OCI-LY7 (cell line): ENCODE measurements at places on chromosomes 4 and X. TPM values are rescaled to one million over a fixed set of nuclear protein-coding genes. Genes with fewer than 3 reads are reported as not detected.

The DMRTC1B gene
- total RNA-seq, result not detected in 2 replicates

DNA sequence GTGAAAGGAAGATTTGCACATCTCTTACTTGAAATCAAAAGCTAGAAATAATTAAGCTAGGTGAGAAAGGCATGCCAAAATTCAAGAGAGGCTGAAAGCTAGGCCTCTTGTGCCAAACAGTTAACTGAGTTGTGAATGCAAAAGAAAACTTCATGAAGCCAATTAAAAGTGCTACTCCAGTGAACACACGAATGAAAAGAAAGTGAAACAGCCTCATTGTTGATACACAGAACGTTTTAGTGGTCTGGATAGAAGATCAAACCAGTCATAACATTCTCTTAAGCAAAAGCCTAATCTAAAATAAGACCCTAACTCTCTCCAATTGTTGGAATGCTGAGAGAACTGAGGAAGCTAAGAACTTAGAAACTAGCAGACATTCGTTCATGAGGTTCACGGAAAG lies 122.3 kb downstream of the UNC5C start:
- DNase-seq, result no peak

DNA sequence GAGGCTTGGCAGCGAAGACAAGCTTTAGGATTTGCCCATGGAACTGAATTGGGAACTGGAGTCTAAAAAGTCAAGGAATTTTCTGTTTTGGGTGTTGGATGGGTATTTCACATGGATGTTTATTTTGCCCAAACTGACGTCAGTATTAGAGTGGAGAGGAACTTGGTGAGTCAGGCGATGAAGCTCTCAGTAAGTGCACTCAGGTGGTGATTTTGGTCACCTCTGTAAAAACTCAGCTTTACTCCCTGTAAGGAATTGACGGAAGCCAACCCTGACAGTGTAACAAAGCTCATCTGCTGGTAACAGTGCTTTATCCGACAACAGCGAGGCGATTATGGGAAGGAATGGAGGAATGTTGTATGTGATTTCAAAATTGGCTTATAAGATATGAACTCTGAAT lies 77.0 kb upstream of the PGRMC2 start:
- DNase-seq, result no peak

- DNase-seq, result peak; percentile 30
Observed at GRCh38 chr4:15238720-15239119, 189.1 kb upstream of the C1QTNF7 start.

The IQSEC2 gene
- not detected in 2 replicates for total RNA-seq

DNA sequence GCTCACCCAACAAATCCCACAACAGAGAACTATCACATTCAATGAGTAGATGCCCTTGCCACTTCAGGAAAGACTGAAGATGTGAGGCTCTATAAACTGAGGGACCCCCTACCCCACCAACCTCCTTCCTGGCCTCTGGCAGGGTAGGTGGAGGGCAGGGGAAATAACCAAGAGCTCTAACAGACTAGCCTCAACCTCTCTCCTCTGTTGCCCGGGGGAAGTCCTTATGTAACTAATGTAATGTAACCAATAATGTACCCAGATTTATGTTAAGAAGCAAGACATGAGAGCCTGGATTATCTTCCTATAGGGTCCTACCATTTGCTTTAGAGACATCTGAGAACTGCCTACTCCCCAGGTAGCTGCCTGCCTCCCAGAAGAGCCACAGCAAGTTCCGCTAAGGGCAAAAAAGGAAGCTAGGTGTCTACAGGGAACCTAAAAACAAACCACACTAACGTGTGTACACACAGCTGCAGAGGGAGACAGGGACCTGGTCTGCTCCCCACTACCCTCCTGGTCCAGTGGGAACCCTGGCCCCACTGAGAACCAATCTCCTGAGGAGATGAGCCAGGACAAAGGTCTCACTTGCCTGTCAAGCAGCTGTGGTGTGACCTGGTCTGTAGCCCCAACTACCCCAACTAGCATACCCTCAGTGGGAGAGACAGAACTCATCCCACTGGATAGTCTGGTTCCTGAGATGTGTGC lies 17.7 kb downstream of the OTUD5 start:
- DNase-seq, result peak; percentile 74

DNA sequence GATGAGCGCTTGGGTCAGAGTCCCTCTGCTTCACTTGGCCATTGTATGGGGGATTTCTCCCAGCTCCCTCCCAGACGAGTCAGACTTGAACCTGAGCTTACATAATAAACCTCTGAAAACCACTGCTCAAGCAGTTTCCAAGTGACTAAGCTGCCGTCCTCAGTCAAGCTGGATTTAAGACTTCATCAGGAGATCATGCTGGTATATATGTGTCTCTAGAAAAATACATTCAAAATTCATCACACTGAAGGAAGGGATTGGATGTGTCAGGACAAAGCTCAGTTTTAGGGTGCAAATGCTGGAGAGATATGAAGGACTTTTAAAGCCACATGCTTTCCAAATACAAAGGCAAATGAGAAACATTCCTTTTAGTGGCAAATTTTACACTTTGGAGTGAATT lies 114.3 kb downstream of the QDPR start:
- DNase-seq, result no peak

GRCh38 chr4:86938771-86939520 lies 4.1 kb downstream of the AFF1 start:
- DNase-seq, result peak; percentile 48

- no peak for DNase-seq
Observed at GRCh38 chr4:53019485-53020382, 157.6 kb downstream of the RASL11B start.

DNA sequence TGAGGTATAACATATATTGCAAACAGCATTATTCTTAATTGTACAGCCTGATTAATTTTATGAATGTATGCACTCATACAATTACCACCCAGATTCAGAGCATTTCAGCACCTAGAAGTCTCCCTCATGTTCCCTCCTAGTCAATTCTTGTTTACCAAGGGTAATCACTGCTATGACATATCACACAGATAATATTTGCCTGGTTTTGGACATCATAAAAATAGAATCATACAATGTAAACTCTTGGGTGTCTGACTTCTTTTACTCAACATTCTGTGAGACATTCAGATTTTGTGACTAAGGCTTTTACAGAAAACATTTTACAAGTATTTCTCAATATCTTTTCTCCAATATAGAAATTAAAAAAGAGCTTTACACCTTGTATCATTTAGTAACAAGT lies 66.9 kb downstream of the PTPN13 start:
- DNase-seq, result no peak

The SORBS2 gene
- total RNA-seq, result 43.5 and 46.7 TPM in 2 replicates

The CFAP99 gene
- total RNA-seq, result not detected in 2 replicates

DNA sequence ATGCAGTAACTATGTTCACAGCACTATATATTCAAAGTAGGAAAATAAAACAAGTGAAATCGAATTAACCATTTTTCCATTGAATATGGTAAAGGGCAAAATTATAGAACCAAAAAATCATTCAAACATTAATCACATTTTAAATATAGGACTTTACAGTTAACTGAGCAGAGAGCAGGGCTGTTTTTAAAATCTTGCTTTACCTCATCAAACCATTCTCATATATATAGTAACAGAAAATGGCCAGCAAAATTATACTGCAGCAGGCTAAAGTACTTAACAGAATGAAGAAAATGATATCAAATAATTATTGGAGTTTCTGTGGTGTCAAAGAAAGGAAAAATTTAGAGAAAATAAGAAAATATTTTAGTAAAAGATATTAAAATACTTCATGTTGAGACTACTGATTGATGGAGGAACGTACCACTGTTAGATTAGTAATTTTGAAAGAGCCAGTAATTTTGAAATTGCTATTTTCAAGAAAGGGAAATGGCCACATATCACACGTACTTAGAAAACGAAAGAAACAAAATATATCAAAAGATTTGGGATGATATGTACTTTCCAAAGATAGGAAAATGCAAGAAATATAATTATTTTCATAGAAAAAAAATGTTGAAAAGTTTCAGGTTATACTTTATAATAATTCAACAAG lies 813.7 kb downstream of the DMD start:
- DNase-seq, result no peak

The BMP2K gene
- total RNA-seq, result 61.1 and 66.1 TPM in 2 replicates

- no peak for DNase-seq
Observed at GRCh38 chr4:72394012-72394663, 174.9 kb downstream of the ADAMTS3 start.

GRCh38 chrX:4268676-4269075 lies 555.2 kb upstream of the PRKX start:
- DNase-seq, result no peak

DNA sequence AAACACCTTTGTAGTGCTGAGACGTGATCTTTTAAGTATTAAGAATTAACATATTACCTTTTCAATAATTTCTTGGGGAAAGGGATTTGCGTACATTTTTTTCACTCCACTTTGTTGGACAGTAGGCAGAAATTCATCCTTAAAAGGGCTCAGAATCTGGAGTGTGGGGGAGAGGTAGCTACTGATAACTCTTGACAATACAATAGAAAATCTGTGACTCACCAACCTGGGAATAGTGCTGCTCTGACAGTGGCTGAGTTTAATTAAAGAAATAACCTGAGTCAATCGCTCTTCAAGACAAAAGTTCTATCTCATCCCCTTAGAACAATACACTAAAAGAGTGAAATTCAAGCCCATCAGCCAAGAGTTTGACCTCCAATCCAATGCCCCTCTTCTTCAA lies 60.2 kb downstream of the SLC9A7 start:
- no peak for DNase-seq

The ANOS1 gene
- total RNA-seq, result 0.11 TPM in 1 of 2 replicates, not detected in the other

The BRS3 gene
- total RNA-seq, result not detected in 2 replicates

GRCh38 chr4:113394108-113394729 lies 344.8 kb downstream of the ANK2 start:
- DNase-seq, result no peak

DNA sequence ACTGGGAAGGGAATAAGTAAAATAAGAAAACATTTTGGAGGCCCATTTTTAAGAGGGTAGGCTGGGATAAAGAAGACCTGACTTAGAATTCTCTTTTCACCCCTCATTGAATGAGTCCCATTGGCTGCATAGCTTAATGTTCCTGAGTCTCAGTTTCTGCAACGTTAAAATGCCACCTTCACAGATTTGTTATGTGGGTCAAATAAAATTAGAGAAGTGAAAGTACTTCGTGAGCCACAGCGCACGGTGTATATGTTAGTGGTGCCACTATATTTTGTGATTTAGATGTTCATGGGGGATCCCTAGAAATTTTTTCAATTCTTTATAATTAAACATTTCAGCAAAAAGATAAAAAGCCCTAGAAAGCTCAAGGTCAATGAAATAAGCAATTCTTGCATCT lies 109.2 kb upstream of the HS3ST1 start:
- no peak for DNase-seq

The F9 gene
- not detected in 2 replicates for total RNA-seq

The MAGEA11 gene
- not detected in 2 replicates for total RNA-seq

The NUDT9 gene
- total RNA-seq, result 13.8 and 16.5 TPM in 2 replicates

The CHRNA9 gene
- not detected in 2 replicates for total RNA-seq
